ENCODE measurements at places on chromosomes 2 and 18.

GRCh38 chr2:10538224-10538894 is 90.2 kb upstream of the ODC1 start:
- peak; percentile 35 for DNase-seq

DNA sequence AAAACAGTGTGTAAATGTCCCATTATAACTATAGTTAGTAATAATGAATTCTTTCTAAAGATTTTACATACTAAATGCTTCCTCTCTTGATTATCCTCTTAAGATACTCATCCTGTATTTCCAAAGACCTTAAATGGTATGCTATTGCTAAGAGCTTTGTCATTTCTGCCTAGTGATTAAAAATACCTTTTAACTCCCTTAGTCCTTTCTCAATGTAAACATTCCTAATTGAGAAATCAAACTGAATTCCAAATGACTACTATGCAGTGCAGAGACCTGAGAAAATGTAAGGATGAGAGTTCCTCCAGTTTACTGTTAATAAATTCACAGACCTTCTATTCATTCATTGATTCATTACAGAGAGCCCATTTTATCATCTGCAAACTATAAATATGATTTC is 86.9 kb downstream of the SOS1 start:
- no peak for DNase-seq

GRCh38 chr2:119485336-119486110 is 38.8 kb downstream of the SCTR start:
- no peak for DNase-seq

GRCh38 chr2:73268366-73268829 is 15.9 kb downstream of the FBXO41 start:
- DNase-seq = no peak

- DNase-seq = no peak
Measured at GRCh38 chr2:43133708-43134570, 92.5 kb downstream of the ZFP36L2 start.

DNA sequence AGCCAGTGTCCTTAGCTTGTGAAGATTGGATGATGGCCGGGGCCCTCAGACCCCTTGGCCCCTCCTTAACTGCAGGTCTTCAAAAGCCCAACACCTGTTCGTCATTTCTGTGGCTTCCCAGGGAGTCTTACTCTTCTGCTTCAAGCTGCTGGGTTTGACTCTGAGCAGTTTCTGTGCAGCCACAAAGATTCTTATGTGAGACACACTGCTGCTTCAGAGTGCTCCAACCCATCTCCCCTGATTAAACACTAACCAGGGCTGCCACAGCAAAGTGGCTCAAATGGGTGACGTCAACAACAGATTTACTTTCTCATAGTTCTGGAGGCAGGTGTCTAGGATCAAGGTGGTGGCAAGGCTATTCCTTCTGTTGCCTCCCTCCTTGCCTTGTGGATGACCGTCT is 40.8 kb downstream of the TSN start:
- DNase-seq = no peak

DNA sequence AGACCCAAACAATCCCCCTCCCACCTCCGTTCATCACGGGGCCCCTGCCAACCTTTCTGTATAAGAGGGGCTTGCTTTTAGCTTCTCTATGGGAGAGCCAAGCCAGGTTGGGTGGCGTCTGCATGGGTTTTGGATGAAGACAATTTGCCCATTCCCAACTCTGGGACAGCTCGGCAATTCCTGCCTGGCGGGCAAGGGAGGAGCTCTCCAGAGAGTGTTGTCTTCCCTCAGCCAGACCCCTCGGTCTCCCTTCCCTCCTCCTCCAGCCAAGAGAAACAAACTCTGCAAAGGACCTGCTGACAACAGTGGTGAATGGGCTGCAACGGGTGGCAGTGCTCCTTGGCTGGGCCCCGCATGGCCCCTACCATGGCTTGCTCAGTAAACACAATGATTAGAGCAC is 267.2 kb upstream of the HDAC4 start:
- no peak for DNase-seq

GRCh38 chr2:16640001-16640700 is 25.5 kb downstream of the CYRIA start:
- DNase-seq = no peak

DNA sequence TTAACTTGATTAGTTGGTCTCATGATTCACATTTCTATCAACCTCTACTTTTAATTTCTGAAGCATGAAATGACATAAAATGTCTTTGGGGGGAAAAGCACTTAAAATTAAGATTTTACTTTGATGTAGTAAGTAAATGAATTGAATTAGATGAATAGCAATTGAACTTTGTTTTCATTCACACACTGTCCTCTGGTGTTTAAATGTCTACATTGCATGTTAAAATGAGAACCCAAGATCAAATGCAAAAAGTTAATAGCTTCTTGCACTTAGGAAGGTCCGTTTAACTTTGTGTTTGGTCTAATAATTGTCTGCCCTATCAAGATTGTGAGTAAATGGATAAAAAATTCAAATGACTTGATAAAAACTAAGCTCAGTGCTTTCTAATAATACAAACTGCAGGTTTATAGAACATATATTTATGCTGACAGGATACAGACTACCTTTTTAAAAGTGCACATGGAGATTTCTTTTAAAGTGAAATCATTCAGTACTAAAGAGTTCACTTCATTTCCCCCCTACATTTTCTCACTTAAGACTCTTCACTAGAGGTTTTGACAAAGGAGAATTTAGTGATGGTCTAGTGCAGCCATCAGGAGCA is 156.2 kb upstream of the NABP1 start:
- DNase-seq = no peak

- no peak for DNase-seq
Measured at GRCh38 chr2:236179236-236180075, 11.3 kb upstream of the GBX2 start.

DNA sequence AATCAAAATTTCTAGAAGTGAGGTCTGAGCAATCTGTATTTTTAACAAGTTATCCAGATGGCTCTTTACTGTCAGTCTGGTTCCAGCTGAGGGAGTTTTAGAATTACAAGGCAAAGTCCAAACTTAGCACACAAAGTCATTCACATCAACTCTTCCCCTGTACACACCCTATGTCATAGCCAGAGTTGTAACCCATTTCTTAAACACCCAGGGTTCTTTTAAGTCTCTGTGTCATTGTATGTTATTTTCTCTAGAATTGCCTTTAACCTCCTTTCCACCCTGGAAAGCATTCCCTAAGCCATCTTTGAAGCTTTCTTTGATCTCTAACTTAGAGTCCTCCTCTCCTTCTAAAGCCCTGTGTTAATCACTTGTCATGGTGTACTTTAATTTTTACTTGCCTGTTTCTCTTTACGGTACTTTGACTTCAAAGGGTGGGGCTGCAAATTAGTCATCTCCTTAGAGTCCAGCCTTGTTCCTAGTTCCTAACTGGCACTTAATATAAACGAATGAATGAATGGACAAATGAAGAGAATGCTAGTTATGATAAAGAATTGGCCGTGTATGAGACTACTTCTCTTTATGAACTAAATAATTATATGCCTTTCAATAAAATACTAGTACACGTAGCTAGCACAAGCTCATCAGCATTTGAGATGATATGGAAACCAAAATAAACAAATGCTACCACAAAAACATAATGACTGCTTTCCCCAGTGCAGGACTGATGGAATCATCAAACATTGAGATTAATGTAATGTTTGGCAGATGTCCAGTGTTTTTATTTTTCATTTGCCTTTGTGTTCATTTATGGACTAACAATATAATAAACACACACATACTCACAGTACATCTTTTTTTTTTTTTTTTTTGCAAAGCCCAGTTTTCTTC is 11.9 kb upstream of the ACTR3 start:
- no peak for DNase-seq

- DNase-seq = no peak
Measured at GRCh38 chr2:219576505-219577388, 4.6 kb downstream of the INHA start.

DNA sequence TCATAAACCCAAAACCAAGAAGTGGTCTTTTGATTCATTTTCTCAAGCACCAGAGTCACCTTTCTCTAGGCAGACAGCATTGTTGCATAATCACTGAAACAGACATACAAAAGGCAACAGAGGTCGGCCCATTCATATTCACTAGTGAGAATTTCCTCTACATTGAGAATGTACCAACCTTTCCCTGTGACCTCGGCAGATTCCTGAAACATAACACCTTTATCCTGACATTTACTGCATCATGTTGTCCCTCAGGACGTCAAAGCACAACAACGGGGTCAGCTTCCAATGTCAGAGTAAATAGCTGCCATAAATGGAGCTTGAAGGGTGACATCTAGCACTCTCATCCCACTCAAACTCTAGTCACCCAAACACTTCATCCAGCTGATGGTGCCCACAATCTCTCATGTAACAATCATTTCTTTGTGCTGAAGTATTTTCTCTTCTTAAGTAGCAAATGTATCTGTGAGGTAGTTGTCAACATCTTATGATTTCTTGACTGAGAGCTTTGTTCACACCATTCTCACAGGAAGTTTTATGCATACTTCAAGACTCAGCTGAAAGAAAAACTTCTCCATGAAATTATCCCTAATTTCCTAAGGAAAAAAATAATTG is 802.6 kb upstream of the CHAC2 start:
- no peak for DNase-seq

DNA sequence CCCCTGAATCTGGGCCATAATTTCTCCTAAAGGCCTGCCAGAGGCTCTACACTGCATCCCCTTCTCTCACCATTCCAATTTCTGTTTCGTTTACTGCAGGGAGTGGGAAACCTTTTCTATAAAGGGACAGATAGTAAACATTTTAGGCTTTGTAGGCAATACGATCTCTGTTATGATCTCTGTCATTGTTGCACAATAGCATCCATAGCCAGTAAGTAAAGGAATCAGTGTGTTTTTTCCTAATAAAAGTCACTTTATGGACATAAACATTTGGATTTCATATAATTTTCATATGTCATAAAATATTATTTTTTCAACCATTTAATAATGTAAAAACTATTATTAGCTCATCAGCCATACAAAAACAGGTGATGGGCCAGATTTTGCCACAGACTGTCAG is 531.7 kb downstream of the DSC3 start:
- DNase-seq = no peak

GRCh38 chr18:35443434-35443833 is 54.3 kb downstream of the INO80C start:
- no peak for DNase-seq

DNA sequence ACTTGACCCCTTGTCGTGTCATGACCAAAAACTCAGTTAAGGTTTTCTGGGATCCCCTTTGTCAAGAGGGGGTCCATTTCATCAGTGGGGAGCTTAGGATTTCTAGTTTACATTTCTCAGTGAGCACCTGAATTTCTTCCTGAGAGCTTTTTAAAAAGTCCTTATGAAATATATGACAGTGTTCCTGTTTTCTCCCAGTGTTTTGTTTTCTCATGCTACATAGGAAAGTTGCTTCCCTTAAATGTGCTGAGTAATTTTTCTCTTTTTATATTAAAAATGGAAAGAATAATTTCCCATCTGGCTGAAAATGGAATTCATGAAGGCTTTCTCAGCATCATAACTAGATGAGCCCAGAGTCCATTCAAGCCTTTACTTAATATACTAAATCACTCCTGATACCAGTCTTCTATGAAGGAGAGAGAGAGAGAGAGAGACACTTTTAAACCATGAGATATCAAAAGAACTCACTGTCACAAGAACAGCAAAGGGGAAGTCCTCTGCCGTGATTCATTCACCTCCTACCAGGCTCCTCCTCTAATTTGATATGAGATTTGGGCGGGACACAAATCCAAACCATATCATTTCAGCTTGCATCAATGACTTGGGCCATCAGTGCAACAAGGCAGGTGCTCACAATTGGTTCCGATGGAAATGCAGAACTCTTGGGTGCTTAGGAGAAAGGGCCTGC is 61.1 kb downstream of the XRCC5 start:
- DNase-seq = no peak

DNA sequence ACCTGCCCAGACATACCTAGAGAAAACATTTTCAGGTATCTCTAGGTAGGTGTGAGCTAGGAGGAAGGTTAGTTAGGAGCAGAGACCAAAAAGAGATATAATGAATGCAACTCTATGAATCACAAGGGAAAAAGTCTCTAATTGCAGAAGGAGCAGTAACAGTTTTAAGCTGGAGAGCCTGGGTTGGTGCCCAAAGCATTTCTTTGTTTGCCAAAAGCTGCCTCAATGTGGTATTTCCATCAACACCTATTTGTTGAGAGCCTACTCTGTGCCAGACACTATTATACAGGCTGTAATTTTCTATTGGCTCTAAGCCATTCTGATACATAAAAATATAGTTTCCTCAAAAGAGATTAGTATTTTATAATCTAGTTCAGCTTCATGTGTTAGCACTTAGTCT is 141.6 kb downstream of the UBE2E3 start:
- no peak for DNase-seq

DNA sequence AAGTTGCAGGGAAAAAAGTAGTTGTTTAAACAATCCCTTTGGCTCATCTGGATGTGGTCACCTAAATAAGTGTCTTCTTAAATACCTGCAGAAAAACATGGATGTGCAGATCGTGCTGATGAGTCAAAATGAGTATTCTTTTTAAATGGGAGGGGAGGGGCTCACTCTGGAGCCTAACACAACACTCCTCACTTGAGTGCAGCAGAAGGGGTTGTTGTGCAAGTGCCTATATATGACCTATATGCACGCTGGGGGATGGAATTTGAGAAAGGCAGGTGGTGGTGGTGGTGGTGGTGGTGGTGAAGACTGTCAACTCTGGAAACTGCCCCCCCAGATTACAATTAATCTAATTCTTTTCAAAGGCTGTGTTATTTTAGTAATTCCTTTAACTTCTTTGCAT is 77.9 kb upstream of the FAM124B start:
- no peak for DNase-seq

DNA sequence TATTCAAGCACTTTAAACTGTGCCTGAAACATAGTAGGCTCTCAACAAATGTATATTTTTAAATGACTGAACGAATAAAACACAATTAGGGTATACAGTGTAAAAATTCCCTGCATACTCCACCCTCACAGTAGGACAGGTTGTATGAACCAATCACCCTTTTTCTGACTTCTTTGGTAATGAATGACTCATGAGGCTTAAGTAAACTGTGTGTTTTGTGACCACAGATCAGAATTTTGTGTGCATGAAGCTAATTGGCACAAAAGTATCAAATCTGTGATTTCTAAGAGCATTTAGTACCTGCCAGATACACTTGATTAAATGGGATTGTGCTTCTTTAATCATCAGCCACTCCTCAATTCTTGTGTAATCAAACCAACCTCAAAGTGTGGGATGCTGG is 109.9 kb upstream of the MAP4K3 start:
- no peak for DNase-seq

DNA sequence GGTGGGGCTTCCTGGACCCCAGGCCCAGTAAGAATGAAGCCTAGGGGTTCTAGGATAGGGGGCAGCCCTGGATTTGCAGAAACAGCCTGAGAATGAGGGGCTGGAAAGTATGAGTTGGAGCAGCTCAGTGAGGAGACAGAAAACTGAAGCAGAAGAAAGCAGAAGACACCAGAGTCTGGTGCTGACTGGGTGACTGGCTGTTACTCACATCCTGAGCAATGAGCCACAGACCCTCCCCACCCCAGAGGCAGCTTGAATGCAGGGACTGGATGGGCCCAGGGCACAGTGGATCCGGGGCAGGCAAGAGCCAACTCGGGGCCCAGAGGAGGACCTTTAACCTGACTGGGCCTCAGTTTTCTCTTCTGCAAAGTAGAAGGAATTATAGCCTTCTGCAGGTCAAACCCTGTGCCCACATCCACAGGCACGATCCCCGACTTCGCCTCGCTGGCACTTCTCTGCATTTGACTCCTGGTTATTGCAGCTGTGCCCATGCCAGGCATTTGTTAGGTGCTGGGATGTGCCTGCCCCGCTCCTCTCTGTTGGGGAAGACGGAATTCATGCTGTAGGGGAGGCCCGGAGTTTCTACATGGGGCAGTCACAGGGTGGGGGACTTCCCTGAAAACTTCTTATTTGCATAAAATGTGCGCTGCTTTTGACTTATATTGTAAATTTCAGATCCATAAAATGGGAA is 8.5 kb downstream of the STEAP3 start:
- DNase-seq = no peak

- no peak for DNase-seq
Measured at GRCh38 chr2:10136101-10136934, 13.8 kb downstream of the RRM2 start.
